ENCODE measurements at places on chromosomes 6 and 20. TPM values are rescaled to one million over a fixed set of nuclear protein-coding genes. Genes with fewer than 3 reads are reported as not detected.

SPTLC3 gene
- 0.05 TPM for total RNA-seq

CLPSL1 gene
- not detected for total RNA-seq

POM121L2 gene
- not detected for total RNA-seq

DPPA5 gene
- not detected for total RNA-seq

UNC5CL gene
- total RNA-seq, result 0.74 TPM

SPEF1 gene
- not detected for total RNA-seq

MCCD1 gene
- total RNA-seq, result not detected

RTF2 gene
- total RNA-seq, result 77.0 TPM

VSTM2L gene
- 1.5 TPM for total RNA-seq

SRF gene
- 56.3 TPM for total RNA-seq

IMPG1 gene
- not detected for total RNA-seq

HNF4A gene
- total RNA-seq, result 0.21 TPM
